ENCODE measurements at places on chromosomes 3 and 15.

DNA sequence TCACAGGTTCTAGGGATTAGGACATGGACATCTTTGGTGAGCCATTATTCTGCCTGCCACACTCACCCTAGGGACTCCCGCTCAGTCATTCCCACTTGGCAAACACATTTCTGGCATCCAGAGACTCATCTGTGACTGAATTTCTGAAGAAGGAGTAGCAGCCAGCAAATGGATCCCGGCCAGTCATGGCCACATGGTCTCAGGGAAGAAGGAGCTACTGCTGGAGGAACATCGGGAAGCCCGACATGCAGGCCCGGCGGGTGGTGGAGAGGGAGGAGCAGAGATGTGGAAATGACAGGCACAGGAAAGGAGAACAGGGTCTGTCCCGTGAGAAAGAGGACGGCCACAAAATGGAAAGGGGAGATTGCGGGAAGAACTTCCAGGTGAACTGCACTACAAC is 65.4 kb downstream of the SEMA5B start:
- no peak for DNase-seq

DNA sequence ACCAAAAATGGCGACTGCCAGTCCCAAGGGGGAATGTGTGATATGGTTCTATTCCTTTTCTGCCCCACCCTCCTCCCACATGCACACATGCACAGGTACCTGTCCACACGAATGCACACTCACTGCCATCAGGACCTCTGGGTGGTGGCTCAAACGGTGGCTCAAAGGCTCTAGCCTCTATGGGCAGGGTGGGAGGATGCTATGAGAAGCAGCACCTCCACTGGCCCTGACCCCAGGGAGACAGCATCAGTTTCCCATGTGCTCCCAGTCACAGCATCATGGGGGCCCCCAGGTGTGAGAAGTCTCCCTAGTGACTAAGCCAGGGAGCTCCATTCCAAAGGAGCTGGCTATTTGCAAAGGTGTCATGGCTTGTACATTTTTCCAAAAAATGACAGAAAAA is 15.9 kb downstream of the SEMA3G start:
- no peak for DNase-seq

- no peak for DNase-seq
These were observed 206.6 kb downstream of the MECOM start for GRCh38 chr3:169456900-169457299.

GRCh38 chr3:107285197-107285596 is 92.0 kb upstream of the CCDC54 start:
- DNase-seq: peak; percentile 60

DNA sequence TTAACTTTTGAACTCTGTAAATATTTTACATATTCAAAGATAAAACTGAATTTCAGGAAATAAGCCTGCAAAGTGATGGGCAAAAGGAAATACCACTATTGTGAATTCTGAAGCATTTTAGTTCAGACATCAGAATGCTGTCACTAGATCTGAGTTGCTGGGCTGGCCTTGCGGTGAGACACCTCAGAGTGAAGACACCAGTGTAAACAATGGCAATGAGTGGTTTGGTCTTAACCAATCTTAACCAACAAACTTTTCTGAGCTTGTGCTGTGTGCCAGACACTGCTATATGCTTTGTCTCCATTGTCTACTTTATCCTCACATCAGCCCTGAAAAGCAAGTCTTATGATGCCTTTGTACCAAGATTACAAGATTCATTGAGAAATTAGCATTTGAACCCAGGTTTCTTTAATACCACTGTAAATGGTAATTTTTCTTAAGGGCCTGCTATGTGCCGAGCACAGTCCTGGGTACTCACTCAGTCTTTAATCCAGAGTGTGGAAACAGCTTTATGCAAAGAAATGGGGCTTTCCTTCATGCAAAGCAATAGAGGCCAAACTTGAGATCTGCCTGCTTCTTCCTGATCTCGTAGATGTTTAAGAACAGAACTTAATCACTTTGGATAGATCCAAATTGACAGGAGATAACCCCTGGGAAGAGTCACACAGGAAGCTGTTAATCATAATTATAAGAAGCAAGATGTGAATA is 55.0 kb downstream of the TMEM39A start:
- DNase-seq: no peak

- DNase-seq: peak; percentile 19
These were observed 28.1 kb downstream of the SLMAP start for GRCh38 chr3:57784089-57784735.

DNA sequence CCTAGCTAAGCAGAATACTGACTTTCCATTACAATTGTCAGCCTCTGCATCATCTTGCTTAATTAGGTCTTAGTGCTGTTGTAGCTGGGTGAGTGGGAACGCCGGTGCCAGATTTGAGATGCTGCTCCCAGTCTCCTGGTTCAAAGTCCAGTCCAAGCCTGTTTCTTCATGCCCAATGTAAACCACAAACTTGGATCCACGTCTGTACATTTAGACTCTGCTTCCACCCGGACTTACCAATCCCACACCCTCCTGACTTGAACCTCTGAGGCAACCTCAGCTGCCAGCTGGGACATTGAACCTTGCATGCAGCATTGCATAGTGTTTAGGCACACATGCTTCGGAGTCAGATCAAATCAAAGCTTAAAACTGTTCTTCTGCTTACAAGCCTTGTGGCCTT is 43.0 kb downstream of the BCL2L10 start:
- peak; percentile 93 for DNase-seq

DNA sequence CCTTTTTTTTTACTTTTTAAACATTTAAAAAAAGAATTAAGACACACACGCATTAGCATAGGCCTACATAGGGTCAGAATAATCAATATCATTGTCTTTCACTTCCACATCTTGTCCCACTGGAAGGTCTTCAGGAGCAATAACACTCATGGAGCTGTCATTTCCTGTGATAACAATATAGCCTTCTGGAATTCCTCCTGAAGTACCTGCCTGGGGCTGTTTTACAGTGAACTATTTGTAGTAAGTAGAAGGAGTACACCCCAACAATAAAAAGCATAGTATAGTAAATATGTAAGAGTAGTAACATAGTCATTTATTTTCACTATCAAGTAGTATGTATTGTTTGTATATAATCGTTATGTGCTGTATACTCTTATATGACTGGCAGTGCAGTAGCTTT is 19.5 kb upstream of the CLDN18 start:
- no peak for DNase-seq

GRCh38 chr3:181252631-181253030 is 263.1 kb upstream of the DNAJC19 start:
- no peak for DNase-seq

DNA sequence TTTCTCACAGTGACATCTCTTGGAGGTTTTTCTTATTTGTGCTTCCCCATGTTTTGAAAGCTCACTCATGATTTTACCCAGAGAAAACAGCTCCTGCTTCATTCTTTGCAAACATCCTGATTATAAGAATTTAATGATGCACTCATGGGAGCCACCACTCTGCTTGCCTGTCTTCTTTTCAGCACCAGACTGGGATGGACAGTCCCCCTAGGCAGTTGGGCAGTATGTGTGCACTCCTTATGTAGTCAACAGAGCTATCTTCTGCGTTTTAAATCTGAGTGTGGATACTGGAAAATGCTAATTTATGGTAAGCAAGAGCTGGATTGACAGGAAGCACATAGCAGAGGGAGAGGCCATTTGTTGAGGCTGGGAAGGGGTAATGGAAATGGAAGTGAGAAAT is 276.1 kb downstream of the AGBL1 start:
- peak; percentile 14 for DNase-seq

GRCh38 chr15:63089260-63090043 is 32.2 kb upstream of the LACTB start:
- DNase-seq: peak; percentile 45

DNA sequence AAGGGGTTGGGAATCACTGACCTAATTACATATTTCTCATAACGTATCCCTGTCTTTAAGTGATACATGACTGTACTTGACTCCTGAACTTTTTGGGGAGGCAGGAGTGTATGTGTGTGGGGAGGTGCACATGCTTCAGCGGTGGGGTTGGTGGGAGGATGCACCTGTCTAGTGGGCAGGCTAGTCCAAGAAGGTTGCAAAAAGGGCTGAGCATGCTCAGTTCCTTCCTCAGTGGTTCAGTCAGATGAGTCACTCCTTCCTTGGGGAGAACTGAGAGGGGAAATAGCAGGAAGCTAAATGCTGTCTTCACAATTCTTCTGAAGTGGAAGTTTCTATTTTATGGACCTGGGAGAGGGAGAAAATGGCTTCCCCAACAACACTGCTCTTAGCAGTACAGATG is 24.6 kb upstream of the AP4E1 start:
- peak; percentile 89 for DNase-seq

- DNase-seq: peak; percentile 62
These were observed 26.2 kb downstream of the TRAK1 start for GRCh38 chr3:42117175-42118008.

- DNase-seq: no peak
These were observed 70.5 kb upstream of the ALDH1A3 start for GRCh38 chr15:100809151-100809550.

DNA sequence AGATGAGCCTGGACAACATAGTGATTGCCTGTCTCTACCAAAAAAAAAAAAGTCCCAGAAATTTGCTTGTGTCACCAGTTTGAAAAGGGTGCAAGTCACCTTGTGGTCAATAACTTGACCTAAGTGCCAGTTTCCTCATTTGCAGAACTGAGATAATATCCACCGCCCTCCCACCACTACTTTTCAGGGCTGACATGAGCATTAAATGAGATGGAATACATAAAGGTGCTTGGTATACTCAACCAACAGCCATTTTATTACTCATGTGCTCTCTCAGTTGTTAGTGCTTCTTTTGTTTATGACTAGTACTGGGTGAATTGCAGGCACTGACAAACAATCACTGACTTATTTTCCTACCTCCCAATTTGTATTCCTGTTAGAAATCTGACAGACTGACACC is 340.5 kb upstream of the SATB1 start:
- no peak for DNase-seq

- DNase-seq: no peak
These were observed 84.9 kb upstream of the SKOR1 start for GRCh38 chr15:67740405-67740804.

DNA sequence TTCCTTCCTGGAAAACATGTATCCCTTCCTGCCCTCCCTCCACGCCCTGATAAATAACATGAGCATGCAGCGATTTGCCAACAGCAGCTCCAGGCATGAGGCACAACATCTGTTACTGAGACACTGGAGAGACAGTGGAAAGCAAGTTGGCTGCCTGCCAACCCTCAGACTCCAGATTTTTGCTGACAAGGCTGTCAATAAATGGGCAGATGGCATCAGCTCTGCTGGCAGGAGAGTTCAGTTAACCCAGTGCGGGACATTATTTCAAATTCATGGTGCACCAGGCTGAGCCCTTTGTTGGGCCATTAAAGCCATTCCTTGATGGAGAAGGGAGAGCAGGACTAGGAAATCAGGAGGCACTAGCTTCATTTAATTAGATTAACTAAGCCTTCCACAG is 293.3 kb downstream of the MEX3B start:
- peak; percentile 78 for DNase-seq

DNA sequence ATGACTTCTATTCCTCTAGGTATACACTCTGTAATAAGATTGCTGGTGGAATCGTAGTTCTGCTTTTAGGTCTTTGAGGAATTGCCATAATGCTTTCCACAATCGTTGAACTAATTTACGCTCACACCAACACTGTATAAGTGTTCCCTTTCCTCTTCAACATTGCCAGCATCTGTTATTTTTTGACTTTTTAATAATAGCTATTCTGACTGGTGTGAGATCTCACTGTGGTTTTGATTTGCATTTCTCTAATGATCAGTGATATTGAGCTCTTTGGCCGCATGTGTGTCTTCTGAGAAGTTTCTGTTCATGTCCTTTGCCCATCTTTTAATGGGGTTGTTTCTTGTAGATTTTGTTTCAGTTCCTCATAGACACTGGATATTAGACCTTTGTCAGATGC is 12.8 kb downstream of the NXPE3 start:
- no peak for DNase-seq

- DNase-seq: no peak
These were observed 52.0 kb upstream of the PRR23C start for GRCh38 chr3:139096670-139097069.

DNA sequence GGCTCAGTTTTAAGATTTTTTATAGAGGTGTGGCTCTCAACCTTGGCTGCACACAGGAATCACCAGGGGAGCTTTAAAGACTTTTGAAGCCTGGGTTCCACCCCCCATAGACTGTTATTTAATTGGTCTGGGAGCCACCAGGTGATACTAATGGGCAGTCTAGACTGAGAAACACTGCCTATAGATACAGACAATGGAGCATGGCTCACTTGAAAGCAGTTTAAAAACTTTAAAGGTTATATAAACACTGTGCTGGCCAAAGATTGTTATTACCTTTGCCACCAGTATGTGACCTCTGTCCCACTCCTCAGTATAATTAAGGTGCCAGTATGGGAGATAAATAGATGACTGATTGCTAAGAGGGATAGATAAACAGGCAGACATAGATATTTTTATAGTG is 3.8 kb downstream of the GOLIM4 start:
- no peak for DNase-seq

DNA sequence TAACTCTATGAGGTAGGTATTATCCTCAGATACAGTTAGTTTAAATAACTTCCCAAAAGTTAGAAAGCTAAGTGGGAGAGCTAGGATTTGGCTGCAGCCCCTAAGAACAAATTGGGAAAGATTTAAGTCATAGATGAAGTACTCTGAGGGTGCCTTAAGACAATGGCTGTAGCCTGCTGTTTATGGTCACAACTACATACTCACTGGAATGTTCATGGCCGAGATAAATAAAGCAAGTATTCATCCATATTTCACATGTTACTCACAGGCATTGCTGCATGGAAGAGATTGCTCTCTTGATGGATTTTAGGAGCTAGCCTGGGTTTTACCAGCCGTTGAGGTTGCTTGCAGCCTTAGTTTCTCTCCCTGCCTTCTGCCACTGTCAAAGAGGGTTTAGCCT is 145.0 kb downstream of the CMSS1 start:
- no peak for DNase-seq

- no peak for DNase-seq
These were observed 48.9 kb downstream of the PAK2 start for GRCh38 chr3:196788528-196788927.

GRCh38 chr3:37849146-37849923 is 12.3 kb upstream of the CTDSPL start:
- no peak for DNase-seq

DNA sequence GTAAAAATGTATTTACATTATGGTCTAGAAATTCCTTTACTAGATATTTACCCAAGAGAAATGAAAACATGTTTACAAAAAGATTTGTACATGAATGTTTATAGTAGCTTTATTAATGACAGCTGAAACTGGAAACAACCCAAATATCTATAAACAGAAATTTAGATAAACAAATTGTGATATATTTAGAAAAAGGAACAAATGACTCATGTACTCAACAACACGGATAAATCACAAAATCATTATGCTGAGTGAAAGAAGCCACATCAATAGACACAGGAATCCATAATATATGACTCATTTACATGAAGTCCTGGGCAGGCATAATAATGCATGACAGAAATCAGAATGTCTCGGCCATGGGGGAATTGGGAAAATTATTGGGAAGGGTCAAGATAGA is 1020.2 kb downstream of the SQOR start:
- no peak for DNase-seq

DNA sequence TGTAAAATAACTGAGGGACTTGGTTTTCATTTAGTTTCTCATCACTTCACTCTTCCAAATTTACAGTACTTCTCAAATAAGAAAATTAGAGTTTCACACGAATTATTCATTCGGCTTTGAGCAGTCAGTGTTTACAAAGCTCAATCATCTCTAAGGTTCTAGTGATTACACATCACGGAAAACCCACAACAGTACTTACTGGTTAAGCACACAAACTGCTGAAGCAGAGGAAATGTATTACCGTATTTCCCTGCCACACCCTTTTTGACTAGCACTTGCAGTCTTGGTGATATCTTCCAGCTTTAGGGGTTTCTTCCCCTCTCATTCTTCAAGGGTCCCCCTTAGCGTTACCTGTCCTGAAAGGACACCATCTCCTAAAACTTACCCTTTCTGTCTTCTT is 164.8 kb upstream of the CDIN1 start:
- DNase-seq: peak; percentile 13

All from MCF 10A (cell line).